ENCODE measurements at places on chromosomes 11 and 22.

GRCh38 chr22:39556970-39557841, 13.3 kb upstream of the CACNA1I start:
- DNase-seq, result no peak

- no peak for DNase-seq
These were observed 379 bp upstream of the RAB38 start for GRCh38 chr11:88175569-88176075.

DNA sequence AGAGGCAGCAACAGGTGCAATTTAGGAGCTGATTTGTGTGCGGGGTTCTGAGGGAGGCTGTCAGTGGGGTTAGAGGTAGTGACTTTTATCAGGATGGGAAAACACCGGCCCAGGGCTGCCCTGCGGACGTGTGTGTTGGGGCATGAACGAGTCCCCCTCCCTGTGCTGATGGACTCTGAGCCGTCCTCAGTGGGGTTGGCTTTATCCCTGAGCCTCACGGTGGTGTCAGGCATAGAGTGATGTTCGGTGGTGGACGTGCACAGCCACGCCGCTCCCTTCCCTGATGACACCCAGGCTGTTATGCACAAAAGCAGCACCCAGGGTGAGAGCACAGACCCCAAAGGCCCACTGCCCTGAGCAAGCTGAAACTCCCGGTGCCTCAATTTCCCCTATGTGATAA, 809.1 kb downstream of the BRD1 start:
- DNase-seq, result no peak

DNA sequence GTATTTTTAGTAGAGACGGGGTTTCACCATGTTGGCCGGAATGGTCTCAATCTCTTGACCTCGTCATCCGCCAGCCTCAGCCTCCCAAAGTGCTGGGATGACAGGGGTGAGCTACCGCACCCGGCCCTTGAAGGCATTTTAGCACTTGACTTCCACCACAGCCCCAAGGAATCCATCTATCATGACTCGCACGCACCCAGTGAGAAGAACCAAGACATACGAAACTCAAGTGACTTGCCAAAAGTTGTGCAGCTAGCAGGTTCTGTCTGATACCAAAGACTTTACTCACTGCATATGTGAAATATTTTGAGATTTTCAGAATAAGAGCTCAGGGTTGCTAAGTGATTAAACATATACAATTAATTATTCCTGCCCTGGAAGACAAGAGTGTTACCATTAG, 21.0 kb downstream of the FLI1 start:
- DNase-seq, result no peak

DNA sequence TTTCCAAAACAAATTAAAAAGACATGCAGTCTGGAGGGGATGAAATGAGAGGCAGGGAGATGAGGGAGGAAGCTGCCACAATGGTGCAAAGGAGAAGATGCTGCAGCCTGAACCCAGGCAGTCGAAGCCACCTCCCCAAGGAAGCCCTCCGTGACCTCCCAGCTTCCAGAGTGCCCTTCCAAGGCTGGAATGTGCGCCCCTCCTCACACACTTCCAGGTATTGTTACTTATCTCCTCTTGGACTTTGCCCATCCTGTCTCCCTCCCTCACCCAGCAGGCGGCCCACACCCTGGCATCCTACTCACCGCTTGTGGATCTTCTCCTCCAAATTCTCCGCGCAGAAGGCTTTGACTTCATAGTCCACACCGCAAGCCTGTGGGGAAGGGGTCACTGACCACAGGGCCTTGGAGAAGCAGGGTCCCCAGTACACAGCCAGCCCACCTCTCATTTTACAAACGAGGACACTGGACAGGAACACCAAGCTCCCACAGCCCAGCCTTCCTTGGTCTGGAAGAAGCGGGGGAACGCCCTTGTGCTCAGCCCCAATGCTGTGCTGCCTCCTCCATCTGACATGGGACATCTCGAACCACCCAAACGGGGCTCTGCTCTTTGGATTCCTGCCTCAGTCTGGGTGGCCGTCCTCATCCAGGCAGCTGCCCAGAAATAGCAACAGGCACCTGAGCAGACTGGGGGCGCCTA, 40.3 kb downstream of the TPBGL start:
- DNase-seq, result no peak

DNA sequence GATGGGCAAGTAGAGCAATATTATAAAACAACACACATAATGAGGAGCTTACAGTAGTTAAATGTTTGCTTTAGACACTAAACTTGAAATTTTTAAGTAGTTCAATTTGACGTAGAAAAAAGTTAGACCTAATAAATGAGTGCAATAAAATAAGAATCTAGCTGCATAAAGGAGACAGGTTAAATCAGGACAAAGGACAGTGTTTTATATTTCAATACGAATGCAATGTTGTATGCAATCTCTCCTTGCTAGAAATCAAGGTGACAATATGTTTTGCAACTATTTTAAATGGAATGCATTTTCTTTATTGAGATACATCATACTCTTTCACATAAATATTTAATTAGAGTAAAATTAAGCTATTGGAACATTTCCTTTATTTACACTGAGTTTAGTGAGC, 267.9 kb downstream of the CASP12 start:
- no peak for DNase-seq

- DNase-seq, result no peak
These were observed 16.5 kb upstream of the ETS1 start for GRCh38 chr11:128603752-128604414.

DNA sequence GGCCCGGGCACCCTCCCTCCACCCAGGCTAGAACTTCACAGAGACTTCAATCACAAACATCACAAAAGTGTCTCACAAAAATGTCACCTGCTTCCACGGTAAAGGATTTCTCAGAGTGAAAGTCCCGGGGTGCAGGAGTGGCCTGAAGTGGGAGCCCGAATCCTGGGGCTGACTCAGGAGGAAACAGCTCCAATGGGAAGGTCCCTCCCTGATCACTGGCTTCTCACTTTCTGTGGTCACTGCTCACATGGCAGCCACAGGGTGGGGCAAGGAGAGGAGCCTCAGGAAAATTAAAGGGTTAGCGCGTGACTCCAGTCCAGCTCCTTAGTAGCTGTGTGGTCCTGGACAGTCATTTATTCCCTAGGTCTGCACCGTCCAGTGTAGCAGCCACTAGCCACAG, 564.5 kb upstream of the B3GAT1 start:
- DNase-seq, result no peak

GRCh38 chr22:50298937-50299784, 8.3 kb downstream of the PLXNB2 start:
- DNase-seq, result no peak
